Activated CD4-positive, alpha-beta T cell treated with anti-CD3 and anti-CD28 coated beads, Interleukin-2, amount 10 ng/mL, durations not matched to agents 7 days and 5 days (primary cell): ENCODE measurements at places on chromosomes 3 and 15. TPM values are rescaled to one million over a fixed set of nuclear protein-coding genes. Genes with fewer than 3 reads are reported as not detected.

The PDHB gene
- 50.6 TPM for total RNA-seq

The IP6K1 gene
- 35.7 TPM for total RNA-seq

The CCRL2 gene
- total RNA-seq = 5.3 TPM

The ZNF592 gene
- 51.9 TPM for total RNA-seq

The NISCH gene
- total RNA-seq = 94.5 TPM

DNA sequence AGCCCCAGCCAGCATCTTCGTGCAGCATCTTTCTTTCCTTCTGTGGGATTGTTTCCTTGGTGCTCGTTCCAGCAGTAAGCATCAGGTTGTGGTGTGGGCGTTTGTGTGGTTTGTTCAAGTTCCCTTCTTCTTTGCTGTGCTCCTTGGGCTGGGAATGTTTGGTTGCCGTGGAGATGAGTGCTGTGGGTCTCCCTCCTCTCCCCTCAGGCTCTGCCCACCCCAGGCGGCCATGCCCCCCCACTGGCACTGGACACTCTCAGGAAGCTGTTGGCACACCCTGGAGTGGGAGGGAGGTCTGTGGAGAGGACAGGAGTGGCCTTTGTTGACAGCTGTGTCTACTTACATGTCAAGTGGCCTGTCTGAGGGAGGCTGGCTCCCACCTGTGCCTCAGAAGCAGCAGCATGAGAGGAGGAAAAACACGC is 46.5 kb upstream of the SACM1L start:
- no peak for DNase-seq

DNA sequence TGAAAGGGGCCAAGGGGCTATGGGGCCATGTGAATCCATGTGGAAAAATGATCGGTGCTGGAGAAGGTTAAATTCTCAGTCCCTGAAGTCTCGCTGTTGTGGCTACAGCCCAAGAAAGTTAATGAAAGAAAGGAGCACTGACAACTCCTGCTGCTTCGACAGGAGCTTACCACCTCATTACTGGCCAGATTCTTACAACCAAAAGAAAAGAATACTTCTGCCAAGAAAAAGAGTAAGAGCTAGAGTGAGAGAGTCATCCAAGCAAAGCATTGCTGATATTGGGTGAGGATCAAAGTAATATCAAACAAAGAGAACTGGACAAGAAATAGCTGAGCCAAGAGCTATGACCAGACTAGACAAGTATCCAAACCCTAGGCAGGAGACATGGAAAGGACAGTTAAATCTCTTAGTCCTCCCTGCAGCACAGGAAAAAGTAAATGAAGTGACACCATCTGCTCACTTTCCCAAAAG is 348.4 kb upstream of the PLSCR5 start:
- DNase-seq = no peak

DNA sequence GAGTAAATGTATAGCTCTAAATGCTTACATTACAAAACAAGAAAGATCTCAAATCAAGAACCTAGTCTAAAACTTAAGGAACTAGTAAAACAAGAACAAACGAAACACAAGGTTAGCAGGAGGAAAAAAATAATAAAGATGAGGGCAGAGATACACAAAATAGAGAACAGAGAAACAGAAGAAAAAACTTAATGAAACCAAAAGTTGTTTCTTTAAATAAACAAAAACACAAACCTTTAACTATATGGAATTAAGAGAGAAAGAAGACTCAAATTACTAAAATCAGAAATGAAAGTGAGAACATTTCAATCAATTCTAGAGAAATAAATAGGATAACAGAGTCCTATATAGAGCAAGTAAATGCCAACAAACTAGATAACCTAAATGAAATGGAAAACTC is 59.6 kb downstream of the DLG1 start:
- no peak for DNase-seq

DNA sequence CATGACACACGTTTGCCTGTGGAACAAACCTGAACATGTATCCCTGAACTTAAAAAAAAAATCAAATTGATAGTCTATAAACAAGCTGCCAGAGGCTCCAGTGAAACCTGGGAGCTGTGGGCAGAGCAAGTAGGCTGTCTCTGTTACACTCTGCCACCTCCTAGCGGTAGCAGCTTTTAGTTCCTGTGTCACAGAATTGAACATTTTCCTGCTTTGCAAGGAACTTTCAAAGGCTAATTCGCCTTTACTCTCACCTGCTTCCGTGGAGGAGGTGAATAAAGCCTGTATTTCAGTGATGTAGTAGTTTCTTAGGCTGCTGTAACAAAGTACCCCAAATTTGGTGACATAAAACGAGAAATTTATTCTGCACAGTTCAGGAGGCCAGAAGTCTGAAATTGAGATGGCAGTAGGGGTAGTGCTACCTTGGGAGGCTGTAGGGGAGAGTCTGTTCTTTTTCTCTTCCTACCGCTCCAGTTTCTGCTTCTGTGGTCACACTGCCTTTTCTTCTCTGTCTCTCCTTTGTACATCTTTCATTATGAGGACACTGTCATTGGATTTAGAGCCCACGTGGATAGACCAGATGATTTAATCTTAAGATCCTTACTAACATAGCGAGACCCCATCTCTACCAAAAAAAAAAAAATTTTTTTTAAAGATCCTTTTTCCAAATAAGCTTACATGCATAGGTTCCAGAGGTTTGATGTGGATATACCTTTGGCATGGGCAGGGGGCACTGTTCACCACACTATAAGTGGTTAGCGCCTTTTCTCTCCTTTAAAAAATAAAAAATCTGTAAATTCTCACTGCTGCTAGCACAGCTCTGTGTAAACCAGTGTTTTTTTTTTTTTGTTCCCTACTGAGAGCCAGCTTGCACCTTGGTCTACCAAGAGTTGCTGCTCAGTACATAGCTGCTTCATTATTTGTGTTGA is 25.3 kb downstream of the FBXO22 start:
- no peak for DNase-seq
